ENCODE measurements at places on chromosomes 4 and X. TPM values are rescaled to one million over a fixed set of nuclear protein-coding genes. Genes with fewer than 3 reads are reported as not detected.

APOOL gene
- 12.0 TPM for total RNA-seq

PRRG3 gene
- not detected for total RNA-seq

BTK gene
- 0.14 TPM for total RNA-seq

MAGEB2 gene
- total RNA-seq: not detected

NMU gene
- total RNA-seq: not detected

RIBC1 gene
- total RNA-seq: 1.1 TPM

USP17L29 gene
- not detected for total RNA-seq

POLN gene
- 5.6 TPM for total RNA-seq

CORIN gene
- not detected for total RNA-seq

TMEM150C gene
- total RNA-seq: not detected

TMEM192 gene
- 6.4 TPM for total RNA-seq

ZCCHC12 gene
- total RNA-seq: not detected

HELT gene
- not detected for total RNA-seq

LANCL3 gene
- 0.38 TPM for total RNA-seq

CT47B1 gene
- total RNA-seq: not detected

UCP1 gene
- total RNA-seq: not detected

ADGRG4 gene
- not detected for total RNA-seq

FRMD7 gene
- not detected for total RNA-seq

MEPE gene
- not detected for total RNA-seq

ARHGEF38 gene
- not detected for total RNA-seq

NDNF gene
- 0.16 TPM for total RNA-seq

MAGEB17 gene
- not detected for total RNA-seq

TCEAL2 gene
- not detected for total RNA-seq

IL2 gene
- 1.1 TPM for total RNA-seq

IGSF1 gene
- total RNA-seq: not detected

CABS1 gene
- total RNA-seq: not detected

DMP1 gene
- not detected for total RNA-seq

RHOXF2 gene
- total RNA-seq: not detected

ANOS1 gene
- total RNA-seq: not detected

HPF1 gene
- 18.3 TPM for total RNA-seq
